ENCODE measurements at places on chromosomes 6 and 20. TPM values are rescaled to one million over a fixed set of nuclear protein-coding genes. Genes with fewer than 3 reads are reported as not detected.

The FOXS1 gene
- not detected for total RNA-seq

The ERVFRD-1 gene
- total RNA-seq: not detected

The PLA2G7 gene
- total RNA-seq: 2.4 TPM

- DNase-seq: no peak
Measured at GRCh38 chr20:54611708-54612412, 136.5 kb downstream of the DOK5 start.

DNA sequence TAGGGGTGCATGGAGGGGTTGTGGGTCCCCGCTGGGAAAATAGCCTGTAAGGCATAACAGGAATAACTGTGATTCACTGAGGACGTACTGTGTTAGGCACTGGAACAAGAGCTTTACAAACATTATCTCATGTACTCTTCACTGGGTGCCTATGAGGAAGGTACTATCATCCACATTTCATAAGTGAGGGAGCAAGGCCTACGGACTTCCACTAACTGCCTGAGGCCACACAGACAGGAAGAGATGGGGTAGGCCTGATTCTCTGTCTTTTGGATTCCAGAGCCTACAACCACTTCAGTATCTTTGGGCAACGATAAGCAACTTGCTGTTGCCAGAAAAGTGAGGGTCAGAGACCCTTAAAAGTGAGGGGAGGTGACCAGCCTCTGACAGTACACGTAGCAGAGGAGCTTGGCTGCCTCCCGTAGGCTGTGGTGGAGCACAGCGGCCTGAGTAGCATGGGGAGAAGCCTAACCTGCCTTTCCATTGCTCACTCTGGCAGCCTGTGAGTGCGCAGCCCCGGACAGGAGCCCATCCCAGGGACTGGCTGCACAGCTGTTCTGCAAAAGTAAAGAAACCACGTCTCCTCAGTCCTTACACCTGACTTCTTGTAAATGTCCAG, 30.4 kb downstream of the PSMB1 start:
- DNase-seq: peak; percentile 62

DNA sequence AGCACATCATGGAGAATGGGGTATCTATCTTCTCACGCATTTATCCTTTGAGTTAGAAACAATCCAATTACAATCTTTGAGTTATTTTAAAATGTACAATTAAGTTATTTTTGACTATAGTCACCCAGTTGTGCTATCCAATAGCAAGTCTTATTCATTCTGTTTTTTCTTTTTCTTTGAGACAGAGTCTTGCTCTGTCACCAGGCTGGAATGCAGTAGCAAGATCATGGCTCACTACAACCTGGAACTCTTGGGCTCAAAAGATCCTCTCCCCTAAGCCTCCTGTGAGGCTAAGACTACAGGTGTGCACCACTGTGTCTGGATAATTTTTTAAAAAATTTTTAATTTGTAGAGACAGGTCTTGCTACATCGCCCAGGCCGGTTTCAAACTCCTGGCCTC, 201.5 kb upstream of the ZNF217 start:
- no peak for DNase-seq

GRCh38 chr20:16528078-16528477, 45.2 kb downstream of the KIF16B start:
- DNase-seq: no peak

- no peak for DNase-seq
Measured at GRCh38 chr6:34381081-34381480, 11.4 kb downstream of the NUDT3 start.

DNA sequence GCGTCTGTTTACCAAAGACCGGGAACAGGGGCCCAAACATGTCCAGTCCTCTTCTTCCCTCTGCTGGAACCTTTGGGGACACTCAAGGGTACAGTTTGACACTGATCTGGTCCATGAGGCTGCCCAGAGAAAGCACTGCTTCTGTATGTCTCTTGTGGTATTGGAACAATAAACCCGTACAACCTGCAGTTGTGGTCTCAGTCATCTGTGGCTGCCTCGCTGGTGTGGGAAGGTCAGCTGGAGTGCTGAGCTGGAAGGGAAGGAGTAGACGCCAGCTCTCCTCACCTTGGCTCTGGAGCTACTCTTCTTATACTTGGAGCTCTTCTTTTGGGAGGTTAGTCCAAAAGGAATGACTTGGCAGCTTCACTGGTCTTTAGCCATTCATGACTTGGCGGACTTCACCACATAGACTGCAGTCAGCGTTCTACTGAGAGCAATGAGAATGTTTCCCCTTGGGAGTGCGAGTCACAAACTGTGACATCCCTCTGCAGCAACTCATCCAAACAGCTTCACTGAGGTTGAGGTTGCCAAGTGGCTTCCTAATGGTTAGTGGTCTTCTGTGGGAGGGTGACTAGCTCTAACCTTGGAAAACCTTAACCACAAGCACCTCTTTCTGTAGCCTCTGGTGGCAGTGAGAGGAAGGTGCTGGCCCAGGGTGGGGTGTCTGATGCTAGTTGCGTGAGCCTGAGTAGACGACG, 81.2 kb downstream of the ASXL1 start:
- DNase-seq: no peak

DNA sequence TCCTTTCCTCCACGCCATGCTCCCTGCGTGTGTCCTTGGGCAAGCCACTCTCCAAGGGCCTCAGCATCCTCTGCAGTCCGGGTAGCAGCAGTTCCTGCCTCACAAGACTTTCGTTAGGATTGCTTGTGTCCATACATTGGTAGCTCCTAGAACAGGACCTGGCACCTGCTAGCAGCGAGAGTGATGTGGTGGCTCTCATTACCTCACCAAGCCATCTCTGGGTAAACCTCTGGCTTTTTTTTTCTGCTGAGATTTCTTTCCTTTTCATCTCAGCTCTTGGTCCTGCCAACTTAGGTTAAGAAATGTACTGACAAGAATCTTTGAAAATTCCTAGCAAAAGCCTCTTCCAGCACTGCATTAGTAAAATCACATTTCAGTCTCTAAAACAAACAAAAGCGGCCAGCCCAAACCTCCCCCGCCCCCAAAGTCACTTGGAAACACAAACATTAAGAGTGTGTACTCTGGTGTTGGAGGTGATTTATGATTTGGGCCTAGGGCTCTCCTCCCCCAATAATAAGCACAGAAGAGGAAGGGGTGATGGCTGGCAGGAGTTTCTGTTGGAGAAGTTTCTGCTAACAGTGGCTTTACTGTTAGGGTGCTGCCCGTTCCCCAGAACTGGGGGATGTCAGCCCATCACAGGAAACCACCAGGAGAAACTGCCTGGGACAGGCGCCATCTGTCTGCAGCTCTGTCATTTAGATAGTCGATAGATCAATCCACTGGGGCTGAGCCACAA, 199.2 kb downstream of the CD83 start:
- DNase-seq: peak; percentile 42

GRCh38 chr6:4805553-4806336, 29.5 kb downstream of the CDYL start:
- DNase-seq: peak; percentile 73

All from WTC11 (cell line).